ENCODE measurements at places on chromosomes 3 and 15. TPM values are rescaled to one million over a fixed set of nuclear protein-coding genes. Genes with fewer than 3 reads are reported as not detected.

Gene EXD1
- not detected for total RNA-seq

Gene SKOR1
- total RNA-seq, result 0.32 TPM

Gene SMAD6
- 0.37 TPM for total RNA-seq

Gene REC114
- not detected for total RNA-seq

Gene HLTF
- total RNA-seq, result 19.1 TPM

Gene PYGO1
- not detected for total RNA-seq

Gene ACSBG1
- total RNA-seq, result not detected

Gene CYP1A2
- total RNA-seq, result not detected

Gene PLA2G4D
- not detected for total RNA-seq

Gene USP19
- total RNA-seq, result 87.3 TPM

Gene ACAN
- total RNA-seq, result not detected

Gene CCR1
- total RNA-seq, result 1.1 TPM

Gene KCNAB1
- not detected for total RNA-seq

Gene ROPN1
- not detected for total RNA-seq

Gene DLG1
- 114 TPM for total RNA-seq

Gene IRAK2
- total RNA-seq, result 23.2 TPM

Gene ROBO2
- not detected for total RNA-seq

Gene CRYGS
- 10.3 TPM for total RNA-seq

Gene MORC1
- not detected for total RNA-seq

Data from B cell (primary cell).